Activated CD8-positive, alpha-beta memory T cell treated with anti-CD3 and anti-CD28 coated beads for 1 hour (primary cell): ENCODE measurements at places on chromosomes 7 and 10.

DNA sequence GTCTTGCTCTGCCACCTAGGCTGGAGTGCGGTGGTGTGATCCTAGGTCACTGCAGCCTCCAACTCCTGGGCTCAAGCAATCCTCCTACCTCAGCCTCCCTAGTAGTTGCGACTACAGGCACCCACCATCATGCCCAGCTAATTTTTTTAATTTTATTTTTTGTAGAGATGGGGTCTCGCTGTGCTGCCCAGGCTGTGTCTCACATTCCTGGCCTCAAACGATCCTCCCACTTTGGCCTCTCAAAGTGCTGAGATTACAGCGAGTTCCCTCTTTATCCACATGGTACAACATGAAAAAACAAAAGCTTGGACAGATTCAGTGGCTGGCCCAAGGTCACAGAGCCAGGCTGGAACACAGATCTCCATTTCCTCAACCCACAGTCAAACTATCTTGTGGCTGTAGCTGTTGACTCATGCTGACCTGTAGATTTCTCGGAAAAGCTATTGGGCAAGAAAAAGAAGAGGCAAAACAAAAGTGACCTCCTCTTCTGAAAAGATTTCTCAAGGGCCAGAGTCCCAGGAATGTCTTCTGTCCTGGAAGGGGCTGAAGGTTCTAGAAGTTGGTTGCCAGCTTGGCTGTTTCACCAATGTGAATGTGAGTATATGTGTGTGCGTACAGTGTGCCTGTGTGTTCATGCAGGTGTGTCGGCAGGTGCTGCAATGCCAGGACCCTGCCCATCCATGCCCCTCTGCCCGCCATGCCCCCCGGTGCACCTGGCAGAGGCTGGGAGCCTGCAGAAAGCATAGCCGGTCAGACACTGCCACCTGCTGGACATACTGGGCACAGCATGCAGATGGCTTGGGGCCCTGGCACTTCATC lies 28.4 kb downstream of the TMEM130 start:
- DNase-seq = peak; percentile 37

- DNase-seq = no peak
Observed at GRCh38 chr7:132255115-132255797, 321.0 kb downstream of the PLXNA4 start.

- no peak for DNase-seq
Observed at GRCh38 chr10:115762029-115762428, 511.0 kb downstream of the GFRA1 start.

DNA sequence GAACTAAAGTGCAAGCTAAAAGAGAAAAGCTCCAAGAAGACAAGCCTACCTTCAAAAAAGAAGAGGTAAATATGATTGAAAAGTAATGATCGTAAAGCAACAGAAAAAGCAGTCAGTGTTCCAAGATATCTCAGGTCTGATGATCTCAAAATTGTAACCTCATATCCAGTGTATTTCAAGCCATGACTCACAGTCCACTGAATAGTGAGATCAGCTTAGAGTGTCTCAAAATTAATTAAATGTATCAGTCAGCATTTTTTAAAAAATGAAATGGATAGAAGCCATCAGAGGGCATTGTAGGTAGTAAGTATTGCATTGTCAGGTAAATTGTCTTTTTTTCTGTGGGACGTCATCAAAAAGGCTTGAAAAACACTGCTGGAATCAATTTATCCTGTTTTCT lies 50.6 kb upstream of the AGBL3 start:
- no peak for DNase-seq

- DNase-seq = no peak
Observed at GRCh38 chr10:48603421-48604038, 1.3 kb downstream of the ARHGAP22 start.

- no peak for DNase-seq
Observed at GRCh38 chr10:48842231-48842630, 97.4 kb downstream of the LRRC18 start.

- no peak for DNase-seq
Observed at GRCh38 chr7:92988051-92988450, 129.7 kb downstream of the SAMD9 start.

DNA sequence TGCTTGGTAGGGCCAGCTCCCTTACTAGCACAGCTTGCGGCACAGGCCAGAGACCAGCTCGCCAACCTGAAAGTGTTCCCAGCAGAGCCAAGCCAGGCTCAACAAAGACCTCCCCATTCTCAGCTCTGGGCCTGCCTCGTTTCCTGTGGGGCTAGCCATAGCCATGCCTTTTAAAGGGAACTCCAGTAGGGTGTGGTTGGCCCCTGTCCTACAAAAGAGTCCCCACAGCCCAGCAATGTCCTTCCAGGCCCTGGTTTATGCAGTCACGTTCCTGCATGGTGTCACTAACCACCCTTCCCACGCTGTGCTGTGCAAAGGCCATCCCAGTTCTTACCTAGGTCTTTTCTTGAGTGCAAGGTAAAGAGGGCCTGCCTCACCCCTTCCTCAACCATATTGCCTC lies 87.8 kb upstream of the LRRC4 start:
- no peak for DNase-seq

GRCh38 chr10:52011118-52011517 lies 303.0 kb upstream of the DKK1 start:
- DNase-seq = no peak
